AG08396 (cell line): ENCODE measurements at places on chromosomes 6 and 20.
A peak's percentile ranks its signal among the peaks of the same experiment; 100 is the strongest.

DNA sequence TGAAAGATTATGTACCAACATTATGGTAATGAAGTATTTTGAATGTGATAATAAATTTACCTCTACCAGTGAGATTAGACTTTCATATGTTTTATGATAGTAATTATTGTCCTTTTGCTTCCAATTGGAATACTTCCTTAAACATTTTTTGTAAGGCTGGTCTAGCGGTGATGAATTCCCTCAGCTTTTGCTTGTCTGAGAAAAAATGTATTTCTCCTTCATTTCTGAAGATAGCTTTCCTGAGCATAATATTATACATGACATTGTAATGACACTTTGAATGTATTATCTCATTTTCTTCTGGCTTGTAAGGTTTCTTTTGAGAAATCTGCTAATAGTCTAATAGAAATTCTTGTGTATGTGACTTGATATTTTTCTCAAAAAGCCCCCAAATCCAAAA lies 18.6 kb upstream of the EDN1 start:
- DNase-seq, result no peak

DNA sequence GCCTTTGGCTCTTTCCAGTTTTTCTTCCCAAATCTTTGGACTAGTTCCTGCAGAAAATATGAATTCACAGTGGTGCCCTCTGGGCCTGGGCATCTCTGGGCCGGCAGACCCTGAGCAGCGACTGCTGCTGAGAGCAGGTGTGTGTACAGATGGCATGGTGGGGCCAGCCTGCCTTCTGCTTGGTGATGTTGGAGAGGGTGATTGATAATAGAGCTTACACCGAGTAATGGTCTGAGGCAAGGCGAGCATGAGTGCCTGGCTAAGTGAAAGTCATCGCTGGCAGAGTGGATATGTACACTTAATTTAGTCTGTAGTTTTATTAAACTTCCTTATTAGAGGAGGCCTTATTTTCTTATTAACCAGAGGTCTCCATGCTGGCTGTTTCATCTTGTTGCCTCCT lies 156.9 kb downstream of the CDKAL1 start:
- no peak for DNase-seq

DNA sequence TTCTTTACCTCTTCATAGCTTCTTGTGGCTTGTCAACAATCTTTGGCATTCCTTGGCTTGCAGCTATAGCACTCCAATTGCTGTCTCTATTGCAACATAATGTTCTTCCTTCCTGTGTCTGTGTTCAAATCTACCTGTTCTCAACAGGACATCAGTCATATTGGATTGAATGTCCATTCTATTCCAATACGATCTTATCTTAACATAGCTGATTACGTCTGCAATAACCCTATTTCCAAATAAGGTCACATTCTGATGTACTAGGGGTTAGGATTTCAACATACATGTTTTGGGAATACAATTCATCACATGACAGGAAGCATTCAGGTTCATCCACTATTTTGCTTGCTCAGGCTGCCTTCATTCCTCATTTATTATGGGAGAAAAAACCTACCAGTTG lies 684.4 kb upstream of the CITED2 start:
- no peak for DNase-seq

DNA sequence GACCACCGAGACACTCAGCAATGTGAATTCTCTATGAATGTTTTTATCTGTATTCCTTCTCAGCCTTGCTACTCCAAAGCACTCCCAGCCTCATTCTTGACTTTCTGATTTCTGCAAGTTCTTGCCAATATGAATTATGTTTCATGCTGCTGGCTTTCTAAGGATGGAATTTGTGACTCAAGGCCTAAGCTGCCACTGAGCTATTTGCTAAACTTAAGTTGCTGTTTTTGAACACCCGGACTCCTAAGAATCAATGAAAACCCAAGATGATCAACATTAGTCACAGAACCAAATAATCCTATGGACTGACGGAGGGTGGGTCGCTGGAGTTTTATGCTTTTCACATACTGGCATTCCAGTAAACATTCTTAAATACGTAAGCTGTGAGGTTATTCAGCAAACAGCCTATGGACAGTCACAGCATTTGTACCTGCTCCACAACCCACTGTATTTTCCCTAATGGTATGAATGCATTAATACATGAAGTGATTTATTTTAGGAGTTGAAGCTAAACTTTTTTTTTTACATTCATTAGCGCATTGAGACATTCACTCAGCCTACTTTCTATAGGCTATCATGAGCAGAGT lies 8.2 kb upstream of the PXDC1 start:
- peak; percentile 87 for DNase-seq

GRCh38 chr20:2379511-2380229 lies 1.0 kb upstream of the TGM6 start:
- DNase-seq, result no peak

DNA sequence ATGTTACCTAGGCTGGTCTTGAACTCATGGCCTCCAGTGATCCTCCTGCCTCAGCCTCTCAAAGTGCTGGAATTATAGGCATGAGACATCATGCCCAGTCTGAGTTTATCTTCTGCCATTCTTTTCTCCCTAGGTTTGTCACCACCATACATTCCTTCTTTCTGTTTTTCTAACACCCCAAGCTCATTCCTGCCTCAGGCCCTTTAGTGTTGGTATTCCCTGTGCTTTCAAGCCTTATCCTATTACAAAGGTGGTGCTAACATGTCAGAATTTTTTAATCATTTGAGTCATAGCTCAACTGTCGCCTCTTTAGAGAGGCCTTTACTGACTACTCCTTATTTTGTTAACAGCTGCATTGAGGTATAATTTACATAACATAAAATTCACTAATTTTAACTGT lies 221.1 kb upstream of the PRSS16 start:
- no peak for DNase-seq

DNA sequence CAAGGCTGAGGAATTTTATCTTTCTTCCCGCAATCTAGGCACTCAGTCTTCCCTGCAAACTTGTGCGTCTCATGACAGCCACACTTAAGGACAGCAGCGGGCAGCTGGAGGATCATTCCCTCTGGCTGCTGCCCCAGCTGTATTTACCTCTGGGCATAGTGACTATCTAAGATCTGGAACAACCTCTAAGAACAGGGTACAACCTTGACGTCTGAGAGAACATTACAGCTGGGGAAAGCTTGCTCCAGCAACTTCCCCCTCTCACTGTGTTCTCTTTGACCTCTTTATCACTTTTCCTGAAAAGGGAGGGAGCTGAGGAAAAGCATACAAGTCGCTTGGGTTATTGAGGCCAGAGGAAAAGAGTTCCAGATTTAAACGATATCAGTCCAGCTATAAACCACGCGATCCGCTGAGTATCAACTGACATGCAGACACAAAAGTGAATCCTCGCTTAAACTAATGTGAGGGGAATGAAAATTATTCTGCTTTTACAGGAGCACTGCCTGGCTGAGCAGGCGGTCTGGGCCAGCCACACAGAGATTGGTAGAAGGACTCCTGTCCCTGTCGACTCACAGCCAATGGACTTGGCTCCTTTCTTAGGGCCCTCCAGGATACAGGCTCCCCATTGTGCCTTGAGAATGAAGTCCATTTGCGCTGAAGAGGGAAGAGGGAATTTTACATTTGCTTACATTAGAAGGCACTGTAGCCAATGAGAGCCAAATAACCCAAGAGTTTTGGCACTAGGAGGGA lies 153.3 kb downstream of the QRSL1 start:
- no peak for DNase-seq

DNA sequence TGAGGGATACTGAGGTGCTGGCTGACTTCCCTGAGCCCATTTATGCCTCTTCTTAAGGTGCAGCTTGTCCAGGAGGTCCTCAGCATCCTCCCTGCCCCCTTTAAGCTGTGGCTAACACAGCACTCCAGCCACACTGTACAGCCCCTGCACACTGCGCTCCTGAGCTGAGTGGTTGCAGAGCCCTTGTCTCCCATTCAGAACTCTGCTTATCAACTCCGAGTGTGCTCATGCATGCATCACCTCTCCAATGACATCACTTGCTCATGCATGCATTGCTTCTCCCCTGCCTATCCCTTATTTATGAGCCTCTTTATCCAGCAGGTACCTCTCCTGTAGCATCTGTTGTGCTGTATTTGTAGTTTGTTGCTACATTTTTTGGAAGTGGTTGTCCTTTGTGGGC lies 124.6 kb downstream of the AIG1 start:
- no peak for DNase-seq

GRCh38 chr6:163487606-163488005 lies 73.1 kb downstream of the QKI start:
- DNase-seq, result no peak
